H9 (cell line): ENCODE measurements at places on chromosomes 2 and 18. TPM values are rescaled to one million over a fixed set of nuclear protein-coding genes. Genes with fewer than 3 reads are reported as not detected.

IL37 gene
- total RNA-seq: 0.55 TPM in 1 of 2 replicates, not detected in the other

PCARE gene
- total RNA-seq: not detected in 2 replicates

PRKRA gene
- 60.1 and 61.5 TPM in 2 replicates for total RNA-seq

CYP26B1 gene
- total RNA-seq: 0.20 and 0.22 TPM in 2 replicates

PDCL3 gene
- total RNA-seq: 39.4 and 43.3 TPM in 2 replicates

TMEFF2 gene
- total RNA-seq: 0.39 and 1.1 TPM in 2 replicates

C2orf80 gene
- total RNA-seq: not detected in 2 replicates

CD302 gene
- 0.68 and 0.86 TPM in 2 replicates for total RNA-seq

EFHD1 gene
- 2.7 and 2.8 TPM in 2 replicates for total RNA-seq

CDH19 gene
- total RNA-seq: not detected in 2 replicates

DNA sequence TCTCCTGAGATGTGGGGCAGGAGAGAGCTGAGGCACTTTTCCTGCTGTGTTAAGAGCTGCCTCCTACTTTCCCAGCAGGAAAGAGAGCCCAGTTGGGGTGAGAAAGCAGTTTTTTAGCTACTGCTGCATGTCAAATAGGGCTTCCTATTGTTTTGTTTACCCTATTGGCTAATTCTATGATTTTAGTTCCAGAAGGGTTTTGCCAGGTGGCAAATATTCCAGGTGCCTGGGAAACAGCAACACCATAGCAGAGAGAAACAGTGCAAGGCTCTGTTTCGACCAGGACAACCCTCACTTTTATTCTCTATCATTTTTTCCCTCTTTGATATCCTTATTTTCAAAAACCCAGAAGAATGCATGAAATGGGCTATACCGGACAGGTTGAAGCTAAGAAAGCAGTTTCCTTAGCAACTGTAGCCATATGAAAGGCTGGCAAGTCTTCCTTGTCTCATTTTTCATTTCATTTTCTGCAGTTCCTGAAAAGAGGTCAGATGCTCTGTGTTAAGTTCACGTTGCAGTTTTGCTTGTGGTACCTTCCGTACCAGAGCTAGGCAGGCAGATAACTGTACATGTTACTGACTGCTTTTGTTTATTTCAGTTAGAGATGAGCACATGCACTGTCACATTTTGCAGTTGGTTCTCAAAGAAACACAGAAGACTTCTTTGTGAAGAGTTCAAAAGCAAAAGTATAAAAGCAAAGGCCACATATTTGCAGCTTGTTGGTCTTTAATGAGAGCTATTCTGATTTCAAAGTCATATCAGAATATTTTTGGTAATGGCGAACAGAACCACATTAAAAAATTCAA lies 84.8 kb downstream of the AQP4 start:
- DNase-seq: no peak

DNA sequence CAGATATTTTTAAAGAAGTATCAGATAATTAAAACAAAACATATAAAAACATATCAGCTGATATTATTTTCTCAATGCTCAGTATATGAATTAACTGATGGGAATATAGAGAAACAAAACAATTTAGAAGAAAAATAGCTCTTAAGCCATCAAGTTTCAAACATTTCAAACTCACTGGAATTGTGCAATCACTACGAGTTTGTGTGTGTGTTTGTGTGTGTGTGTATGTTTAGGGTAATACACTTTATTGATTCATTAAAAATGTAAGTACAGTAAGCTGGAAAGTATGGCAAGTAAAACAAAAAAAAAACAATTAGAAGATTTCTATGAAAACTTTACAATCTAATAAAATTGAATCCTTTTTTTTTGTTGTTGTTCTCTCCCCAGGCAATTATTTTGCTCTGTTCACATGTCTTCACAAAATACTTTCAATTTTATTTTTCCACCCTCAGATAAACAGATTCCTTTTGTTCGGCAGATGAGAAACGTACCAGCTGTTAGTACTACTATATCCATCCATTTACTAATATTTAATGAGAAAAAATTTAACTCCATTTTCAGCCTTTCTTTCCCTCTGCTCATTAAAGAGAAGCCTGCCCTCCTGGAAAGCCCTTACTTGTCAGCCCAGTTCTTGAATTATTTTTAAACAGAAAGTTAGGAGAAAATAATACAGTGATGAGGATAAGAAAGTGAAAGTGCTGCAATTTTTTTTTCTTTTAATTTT lies 87.6 kb downstream of the SLC8A1 start:
- no peak for DNase-seq

- peak; percentile 20 for DNase-seq
Observed at GRCh38 chr2:241983571-241984270, 114.2 kb downstream of the RTP5 start.

DNA sequence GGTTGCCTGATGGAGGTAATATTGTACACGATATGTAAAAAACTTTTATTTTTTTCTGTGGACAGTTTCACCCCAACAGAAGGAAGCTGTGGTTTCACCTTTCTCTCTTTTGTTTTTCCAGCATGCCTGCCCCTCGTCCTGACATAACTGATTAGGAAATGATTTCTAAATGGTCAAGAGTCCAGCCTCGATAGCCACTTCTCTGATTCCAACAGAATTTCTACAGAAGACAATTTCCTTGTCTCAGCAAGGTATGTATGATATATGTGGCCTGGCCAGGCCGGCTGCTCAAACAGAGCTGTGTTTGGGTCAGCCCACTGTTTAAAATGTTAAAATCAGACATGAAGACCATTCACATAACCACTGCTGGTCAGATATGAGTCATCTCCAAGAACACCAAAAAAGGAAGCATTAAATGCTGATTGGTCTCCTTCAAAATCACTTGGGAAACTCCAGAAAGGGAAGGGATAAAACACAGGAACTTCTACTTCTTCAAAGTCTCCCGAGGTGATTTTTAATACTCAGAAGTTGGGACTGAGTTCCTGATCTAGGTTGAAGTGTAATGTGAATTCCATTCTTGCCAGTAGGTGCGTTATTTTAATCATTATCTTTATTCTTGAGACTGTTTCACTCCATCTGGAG lies 22.3 kb downstream of the ATP8B1 start:
- no peak for DNase-seq

DNA sequence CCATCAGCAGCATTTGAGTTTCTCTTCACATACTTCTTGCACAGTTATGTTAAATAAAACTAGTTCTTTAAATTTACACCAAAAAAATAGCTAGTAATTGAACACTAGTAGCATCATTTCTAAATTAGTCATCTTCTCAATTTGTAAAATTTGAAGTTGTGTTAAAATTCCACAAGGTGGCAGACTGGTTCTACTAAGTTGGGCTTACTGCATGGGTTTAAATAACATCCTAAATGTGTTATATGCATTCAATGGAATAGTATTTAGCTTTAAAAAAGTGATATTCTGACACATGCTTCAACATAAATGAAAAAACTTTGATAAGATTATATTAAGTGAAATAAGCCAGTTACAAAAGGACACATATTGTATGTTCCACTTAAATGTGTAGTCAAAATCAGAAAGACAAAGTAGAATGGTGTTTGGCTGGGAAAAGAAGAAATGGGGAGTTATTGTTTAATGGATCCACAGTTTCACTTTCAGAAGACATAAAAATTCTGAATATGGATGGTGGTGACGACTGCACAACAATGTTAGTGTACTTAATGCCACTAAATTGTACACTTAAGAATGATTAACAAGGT lies 28.7 kb upstream of the RPRD1A start:
- DNase-seq: no peak

GRCh38 chr2:72778410-72778809 lies 47.4 kb downstream of the EXOC6B start:
- DNase-seq: no peak

GRCh38 chr2:147133286-147133908 lies 711.4 kb upstream of the ACVR2A start:
- no peak for DNase-seq

- no peak for DNase-seq
Observed at GRCh38 chr2:205717999-205718398, 35.7 kb downstream of the NRP2 start.

DNA sequence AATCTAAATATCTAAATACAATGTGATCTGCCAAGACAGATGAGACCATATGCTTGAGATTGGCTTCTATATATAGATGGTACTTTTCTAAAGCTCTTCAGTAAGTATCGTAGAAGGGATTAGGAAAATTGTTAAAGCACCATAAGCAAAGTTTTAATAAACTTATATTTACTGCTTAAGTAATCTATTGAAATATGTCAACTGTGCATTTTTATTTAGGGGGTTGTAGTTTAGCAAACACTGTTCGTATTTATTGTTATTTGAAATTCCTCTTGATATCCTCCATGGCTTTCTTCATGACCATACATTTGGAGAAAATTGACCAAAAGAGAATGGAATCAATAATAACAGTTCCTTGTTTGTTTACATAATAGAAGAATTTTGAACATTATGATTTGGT lies 102.7 kb downstream of the MIB1 start:
- DNase-seq: no peak

GRCh38 chr18:11146238-11146946 lies 3.0 kb downstream of the PIEZO2 start:
- peak; percentile 46 for DNase-seq

- DNase-seq: no peak
Observed at GRCh38 chr18:10354241-10354811, 100.1 kb upstream of the APCDD1 start.

DNA sequence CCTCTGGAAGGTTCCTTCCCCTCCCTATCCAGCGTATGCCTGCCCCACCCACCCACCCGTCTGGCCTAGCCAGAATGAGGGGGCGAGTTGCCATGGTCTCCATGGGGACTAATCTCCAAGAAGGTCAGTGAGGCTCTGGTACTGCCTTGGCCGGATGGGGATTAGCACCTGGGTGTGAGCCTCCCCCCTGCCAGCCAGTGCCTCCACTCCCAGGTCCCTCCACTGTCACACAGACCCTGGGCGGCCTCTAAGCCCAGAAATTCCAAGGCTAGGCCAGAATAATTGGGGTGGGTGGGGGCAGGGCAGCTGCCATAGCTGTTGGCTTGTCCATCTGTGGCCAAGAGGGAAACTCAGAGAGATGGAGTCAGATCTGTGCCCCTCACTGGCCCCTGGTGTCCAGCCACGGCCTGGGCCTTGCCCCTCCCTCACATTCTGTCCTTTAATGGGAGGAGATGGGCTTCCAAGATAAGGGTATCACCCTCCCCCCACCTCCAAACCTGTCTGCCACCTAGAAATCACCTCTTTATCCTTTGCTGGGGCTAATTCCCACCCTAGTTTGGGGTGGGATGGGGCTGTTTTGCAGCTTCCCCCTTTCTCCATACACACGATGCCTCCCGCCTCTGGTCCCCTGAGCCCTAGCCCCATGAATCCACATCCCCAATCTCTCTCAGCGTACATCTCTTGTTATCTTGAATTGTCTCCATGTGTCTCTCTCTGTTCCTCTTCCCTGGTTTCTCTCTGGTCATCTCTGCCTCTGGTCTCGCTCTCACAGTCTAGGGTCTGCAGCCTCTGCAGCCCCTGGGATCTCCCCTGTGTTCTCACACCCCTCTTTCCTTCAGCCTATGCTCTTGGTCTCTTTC lies 6.0 kb upstream of the CRYBA2 start:
- no peak for DNase-seq

DNA sequence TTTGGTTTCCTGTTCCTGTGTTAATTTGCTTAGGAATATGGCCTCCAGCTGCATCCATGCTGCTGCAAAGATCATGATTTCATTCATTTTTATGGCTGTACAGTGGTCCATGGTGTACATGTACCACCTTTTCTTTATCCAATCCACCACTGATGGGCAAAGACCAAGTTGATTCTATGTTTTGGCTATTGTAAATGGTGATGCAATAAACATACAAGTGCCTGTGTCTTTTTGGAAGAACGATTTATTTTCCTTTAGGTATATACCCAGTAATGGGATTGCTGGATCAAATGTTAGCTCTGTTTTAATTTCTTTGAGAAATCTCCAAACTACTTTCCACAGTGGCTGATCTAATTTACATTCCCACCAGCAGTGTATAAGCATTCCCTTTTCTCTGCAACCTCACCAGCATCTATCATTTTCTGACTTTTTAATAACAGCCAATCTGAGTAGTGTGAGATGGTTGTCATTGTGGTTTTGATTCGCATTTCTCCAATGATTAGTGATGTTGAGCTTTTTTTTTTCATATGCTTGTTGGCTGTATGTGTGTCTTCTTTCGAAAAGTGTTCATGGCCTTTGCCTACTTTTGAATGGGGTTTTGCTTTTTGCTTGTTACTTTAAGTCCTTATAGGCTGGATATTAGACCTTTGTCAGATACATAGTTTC lies 19.4 kb downstream of the EXOC6B start:
- DNase-seq: no peak

- DNase-seq: no peak
Observed at GRCh38 chr2:237932731-237933131, 34.1 kb upstream of the UBE2F start.

- no peak for DNase-seq
Observed at GRCh38 chr2:73116182-73116960, 3.6 kb upstream of the RAB11FIP5 start.

DNA sequence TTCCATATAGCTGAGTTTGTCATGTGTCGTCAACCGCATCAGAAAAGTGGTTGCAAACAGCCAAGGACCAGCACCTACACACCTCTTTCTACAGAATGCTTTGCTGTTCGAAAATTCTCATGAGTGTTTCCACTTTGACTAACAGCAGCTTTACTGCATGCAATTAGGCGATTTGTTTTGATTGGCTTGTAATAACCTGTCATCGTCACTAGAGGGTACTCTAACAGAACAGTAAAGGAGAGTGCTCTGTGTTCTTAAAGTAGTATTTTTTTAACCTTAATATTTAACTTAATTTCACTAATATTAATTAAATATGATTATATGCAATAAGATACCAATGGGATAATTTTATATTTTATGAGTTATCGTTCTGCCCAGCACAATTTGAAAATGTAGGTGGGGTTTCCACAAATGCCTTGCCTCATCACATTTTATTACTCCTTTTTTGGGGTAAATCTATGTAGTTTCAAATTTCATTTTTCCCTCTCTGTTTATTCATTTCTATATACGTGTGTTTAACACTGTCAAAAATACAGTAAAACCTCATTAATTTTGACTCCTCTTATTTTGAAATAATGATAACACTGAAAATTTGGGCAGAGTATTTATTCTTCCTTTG lies 502.2 kb downstream of the NRXN1 start:
- no peak for DNase-seq

DNA sequence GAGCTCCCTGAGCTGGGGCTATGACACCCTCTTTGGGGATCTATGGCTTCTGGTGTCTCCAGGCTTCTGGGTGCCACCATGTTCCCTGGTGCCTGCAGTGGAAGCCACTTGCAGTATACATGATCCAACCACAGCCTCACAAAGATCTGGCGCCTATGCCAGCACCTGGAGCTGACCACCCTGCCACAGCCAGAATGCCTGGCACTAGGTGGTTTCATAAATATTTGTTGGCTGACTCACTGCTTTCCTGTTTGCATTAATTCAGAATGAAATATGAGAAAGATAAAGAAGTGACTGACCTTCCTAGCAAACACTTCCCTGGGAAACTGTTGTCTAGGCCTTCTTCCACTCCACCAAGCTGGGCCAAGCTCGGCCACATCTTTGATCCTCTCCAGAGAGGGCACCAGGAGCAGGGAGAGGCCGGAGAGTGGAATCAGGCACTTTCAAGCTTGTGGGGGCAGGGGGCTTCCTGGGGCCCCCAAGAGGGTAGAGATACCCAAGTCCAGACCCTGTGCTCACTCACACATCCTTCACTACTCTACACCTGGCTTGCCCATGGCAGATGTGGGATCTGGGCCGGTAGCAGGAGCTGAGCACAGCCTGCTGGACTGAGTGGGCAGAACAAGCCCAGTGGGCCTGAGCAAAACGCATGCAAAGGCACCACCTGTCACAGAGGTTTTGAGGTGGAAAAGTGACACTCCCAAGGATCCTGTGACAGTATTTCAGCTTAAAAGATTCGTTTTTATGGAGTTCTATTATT lies 565.7 kb downstream of the SLC4A3 start:
- DNase-seq: no peak

- DNase-seq: no peak
Observed at GRCh38 chr2:236731767-236732580, 162.3 kb downstream of the ACKR3 start.
